ENCODE measurements at places on chromosomes 3 and 15. TPM values are rescaled to one million over a fixed set of nuclear protein-coding genes. Genes with fewer than 3 reads are reported as not detected.

The FGF12 gene
- 0.69 TPM for total RNA-seq

The MST1R gene
- 6.9 TPM for total RNA-seq

The CLDN16 gene
- total RNA-seq, result not detected

The MRPL3 gene
- 91.6 TPM for total RNA-seq

The GOLGA8J gene
- 0.06 TPM for total RNA-seq

The TNFSF10 gene
- 0.11 TPM for total RNA-seq

The SPRED1 gene
- 7.5 TPM for total RNA-seq

The CRABP1 gene
- 2.1 TPM for total RNA-seq

The ZNF620 gene
- total RNA-seq, result 1.9 TPM

The DNAJC13 gene
- 10.2 TPM for total RNA-seq

The SAMMSON gene
- total RNA-seq, result not detected

The CFAP91 gene
- 0.40 TPM for total RNA-seq

The CD86 gene
- total RNA-seq, result not detected

The GOLGA8H gene
- total RNA-seq, result 1.8 TPM

The PBRM1 gene
- 9.8 TPM for total RNA-seq

The GHSR gene
- not detected for total RNA-seq

The CHRNA5 gene
- total RNA-seq, result 34.6 TPM

The ROPN1 gene
- not detected for total RNA-seq

The HDAC11 gene
- 8.3 TPM for total RNA-seq

The GDPGP1 gene
- total RNA-seq, result 5.6 TPM

The CLRN1 gene
- total RNA-seq, result not detected

The CNTN3 gene
- total RNA-seq, result not detected

The DNAJA4 gene
- total RNA-seq, result not detected

The NPAP1 gene
- total RNA-seq, result not detected

The MPI gene
- 28.0 TPM for total RNA-seq

The SIDT1 gene
- total RNA-seq, result 0.69 TPM

The TERC gene
- total RNA-seq, result 0.35 TPM

The CPLX3 gene
- 0.05 TPM for total RNA-seq

The VGLL3 gene
- total RNA-seq, result 6.8 TPM

The ENTPD3 gene
- total RNA-seq, result 0.04 TPM

The ADAMTSL3 gene
- total RNA-seq, result 0.53 TPM

The DUOXA2 gene
- not detected for total RNA-seq

The PLAAT1 gene
- total RNA-seq, result not detected

The HHLA2 gene
- 0.13 TPM for total RNA-seq

The FGF7 gene
- not detected for total RNA-seq

The PEAK1 gene
- total RNA-seq, result 10.4 TPM

The CTXND1 gene
- 0.01 TPM for total RNA-seq

The CKMT1B gene
- total RNA-seq, result 3.8 TPM

The EFHB gene
- total RNA-seq, result 0.72 TPM

The SERPINI1 gene
- total RNA-seq, result 2.4 TPM

The HACD2 gene
- total RNA-seq, result 41.0 TPM

The ECE2 gene
- total RNA-seq, result not detected

The TRPM1 gene
- not detected for total RNA-seq

The ARID3B gene
- 3.9 TPM for total RNA-seq

The SNTN gene
- total RNA-seq, result not detected

The NIT2 gene
- total RNA-seq, result 91.5 TPM

The GOLGA8M gene
- total RNA-seq, result not detected

The GOLGA8T gene
- total RNA-seq, result 1.7 TPM

The FEZF2 gene
- total RNA-seq, result not detected

The LYZL4 gene
- total RNA-seq, result not detected

The RAB8B gene
- 9.3 TPM for total RNA-seq

The IQCF5 gene
- total RNA-seq, result not detected

The CTXN2 gene
- 0.05 TPM for total RNA-seq

The TIGIT gene
- not detected for total RNA-seq

The CDV3 gene
- 108 TPM for total RNA-seq

The PARP9 gene
- total RNA-seq, result 6.2 TPM

The DUOX2 gene
- total RNA-seq, result 0.06 TPM

The COL6A5 gene
- total RNA-seq, result not detected

The RPS17 gene
- 4,157 TPM for total RNA-seq

The MYH15 gene
- total RNA-seq, result 0.18 TPM
